Natural killer cell (primary cell): ENCODE measurements at places on chromosomes 6 and 20.

- no peak for DNase-seq
Measured at GRCh38 chr6:118780668-118781067, 113.3 kb upstream of the ASF1A start.

- DNase-seq = no peak
Measured at GRCh38 chr6:87407561-87407900, 241 bp upstream of the CFAP206 start.

DNA sequence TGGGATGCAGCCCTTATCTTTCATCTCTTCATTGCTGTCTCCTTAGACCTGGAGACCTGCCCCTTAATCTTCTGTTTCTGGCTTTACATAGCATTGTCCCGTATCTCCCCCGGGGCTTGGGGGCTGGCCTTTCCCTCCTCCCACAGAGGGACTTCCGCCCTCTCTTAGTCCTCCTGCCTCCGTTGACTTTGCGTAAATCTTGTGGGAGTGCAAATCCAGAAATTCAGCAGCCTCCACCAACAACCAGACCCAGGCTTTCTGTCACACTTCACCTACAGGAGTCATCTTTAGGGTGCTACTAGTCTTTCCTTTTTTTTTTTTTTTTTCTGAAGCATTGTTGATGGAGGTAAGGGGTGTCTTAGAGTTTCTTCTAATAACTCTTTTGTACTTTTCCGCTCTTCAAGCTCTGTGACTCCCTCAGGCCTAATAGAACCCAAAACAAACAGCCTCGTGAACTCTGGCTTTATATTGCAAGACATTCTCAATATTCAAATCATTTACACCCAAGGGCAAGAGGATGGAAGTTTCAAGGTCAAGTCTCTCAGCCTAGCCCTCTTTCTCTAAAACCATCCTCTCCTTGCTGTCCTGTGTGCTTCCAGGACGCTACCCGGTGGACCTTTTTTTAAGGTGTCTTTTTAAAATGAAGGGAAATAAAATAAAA lies 66.2 kb downstream of the RREB1 start:
- DNase-seq = no peak

GRCh38 chr6:16583144-16583762 lies 178.0 kb downstream of the ATXN1 start:
- DNase-seq = no peak

GRCh38 chr6:133571681-133572080 lies 317.2 kb upstream of the TCF21 start:
- DNase-seq = no peak
